Activated T-cell treated with anti-CD3 and anti-CD28 coated beads, Interleukin-2, amount 50 U/mL, for 72 hours (primary cell): ENCODE measurements at places on chromosomes 6 and 20.

GRCh38 chr6:68368845-68369244 is 266.2 kb upstream of the ADGRB3 start:
- DNase-seq = no peak

- no peak for DNase-seq
These were observed 72.7 kb downstream of the IGF2R start for GRCh38 chr6:160041608-160042007.

DNA sequence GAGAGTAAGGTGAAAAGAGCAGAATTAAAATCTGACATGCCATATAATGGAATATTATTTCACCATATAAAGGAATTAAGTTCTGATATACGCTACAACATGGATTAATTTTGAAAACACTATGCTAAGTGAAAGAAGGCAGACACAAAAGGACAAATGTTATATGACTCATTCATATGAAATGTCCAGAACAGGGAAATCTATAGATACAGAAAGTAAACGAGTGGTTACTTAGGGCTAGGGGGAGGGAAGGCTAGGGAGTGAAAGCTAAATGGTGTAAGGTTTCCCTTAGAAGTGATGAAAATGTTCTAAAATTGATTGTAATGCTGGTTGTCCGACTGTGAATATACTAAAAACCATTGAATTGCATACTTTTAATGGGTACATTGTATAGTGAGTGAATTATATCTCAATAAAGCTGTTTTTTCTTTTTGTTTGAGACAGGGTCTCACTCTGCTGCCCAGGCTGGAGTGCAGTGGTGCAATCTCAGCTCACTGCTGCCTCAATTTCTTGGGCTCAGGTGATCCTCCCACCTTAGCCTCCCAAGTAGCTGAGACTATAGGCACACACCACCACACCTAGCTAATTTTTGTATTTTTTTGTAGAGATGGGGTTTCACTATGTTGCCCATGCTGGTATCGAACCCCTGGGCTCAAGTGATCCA is 8.2 kb downstream of the PRPH2 start:
- DNase-seq = no peak

DNA sequence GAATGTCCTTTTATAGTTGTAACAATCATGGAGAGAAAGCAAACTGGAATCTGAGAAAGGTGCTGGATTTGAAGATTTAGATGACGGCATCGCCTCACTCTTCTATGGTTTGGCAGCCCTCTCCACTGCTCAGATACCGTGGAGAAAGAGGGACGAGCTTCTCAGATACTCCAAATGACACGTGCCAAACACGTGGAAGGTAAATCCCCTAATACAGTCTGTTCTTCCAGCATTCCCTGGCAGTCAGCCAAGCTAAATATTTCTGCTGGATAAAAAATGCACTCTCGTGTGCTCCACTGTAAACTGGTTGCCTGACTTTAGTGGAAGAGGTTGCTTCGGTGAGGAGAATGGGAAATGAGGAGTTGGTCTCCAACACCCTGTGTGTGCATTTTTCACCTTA is 16.7 kb upstream of the PRDM1 start:
- DNase-seq = no peak

GRCh38 chr6:7148100-7148822 is 40.5 kb downstream of the RREB1 start:
- no peak for DNase-seq

- DNase-seq = no peak
These were observed 33.6 kb upstream of the ID4 start for GRCh38 chr6:19803331-19804204.

GRCh38 chr6:116208056-116208785 is 45.7 kb downstream of the TSPYL4 start:
- DNase-seq = no peak

DNA sequence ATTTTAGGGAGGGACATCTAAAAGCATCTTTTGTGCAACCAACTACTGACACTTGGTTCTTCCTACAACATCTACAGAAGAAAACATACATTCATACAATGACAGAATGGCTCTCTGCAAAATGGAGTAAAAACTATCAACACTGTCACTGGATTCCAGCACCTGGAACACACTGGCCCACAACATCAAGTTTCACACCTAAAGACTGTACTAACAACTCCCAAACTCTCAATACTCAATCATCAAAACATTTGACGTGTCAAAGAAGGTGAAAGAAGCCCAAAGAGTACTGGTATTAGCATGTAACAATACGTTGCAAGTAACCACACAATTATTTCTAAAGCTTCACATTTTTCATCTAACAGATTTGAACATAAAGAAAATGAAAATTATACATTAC is 2.1 kb downstream of the CPNE1 start:
- no peak for DNase-seq

- DNase-seq = no peak
These were observed 498.8 kb upstream of the POU3F2 start for GRCh38 chr6:98335594-98335993.

- DNase-seq = no peak
These were observed 29.5 kb downstream of the SLCO4A1 start for GRCh38 chr20:62671765-62672164.

- no peak for DNase-seq
These were observed 142.3 kb downstream of the TFAP2A start for GRCh38 chr6:10272591-10272990.

DNA sequence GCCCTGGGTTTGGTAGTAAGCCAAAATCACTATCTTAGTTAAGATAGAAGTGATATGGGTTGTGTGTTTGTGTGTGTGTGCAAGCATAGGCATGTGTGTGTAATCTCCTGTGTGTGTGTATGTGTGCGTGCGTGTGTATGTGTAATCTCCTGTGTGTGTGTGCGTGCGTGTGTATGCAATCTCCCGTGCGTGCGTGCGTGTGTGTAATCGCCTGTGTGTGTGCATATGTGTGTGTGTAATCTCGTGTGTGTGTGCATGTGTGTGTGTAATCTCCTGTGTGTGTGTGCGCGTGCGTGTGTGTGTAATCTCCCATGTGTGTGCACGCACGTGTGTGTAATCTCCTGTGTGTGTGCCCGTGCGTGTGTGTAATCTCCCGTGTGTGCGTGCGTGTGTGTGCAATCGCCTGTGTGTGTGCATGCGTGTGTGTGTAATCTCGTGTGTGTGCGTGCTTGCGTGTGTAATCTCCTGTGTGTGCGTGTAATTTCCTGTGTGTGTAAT is 219.3 kb upstream of the GGTLC1 start:
- no peak for DNase-seq

DNA sequence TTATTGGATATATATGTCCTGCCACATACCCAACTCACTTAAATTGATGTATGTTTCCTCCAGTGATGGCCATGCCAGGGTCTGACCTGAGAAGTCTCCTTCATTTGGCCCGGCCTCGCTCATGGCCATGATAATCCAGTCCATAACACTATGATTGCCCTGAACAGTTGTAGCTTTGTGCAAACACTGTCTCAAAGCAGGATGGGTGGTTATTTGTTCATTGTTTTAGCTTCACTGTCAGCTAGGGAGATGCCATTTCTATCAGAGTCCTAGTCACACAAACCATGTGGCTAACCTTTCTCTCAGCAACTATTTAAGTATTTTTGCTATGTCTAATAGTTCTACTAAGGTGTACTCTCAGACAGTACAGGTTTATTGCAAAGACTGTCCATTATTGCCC is 47.6 kb upstream of the ZNF337 start:
- DNase-seq = no peak

GRCh38 chr6:95879856-95880255 is 135.9 kb upstream of the FUT9 start:
- DNase-seq = no peak

GRCh38 chr6:63644668-63645326 is 9.2 kb downstream of the PHF3 start:
- DNase-seq = no peak

DNA sequence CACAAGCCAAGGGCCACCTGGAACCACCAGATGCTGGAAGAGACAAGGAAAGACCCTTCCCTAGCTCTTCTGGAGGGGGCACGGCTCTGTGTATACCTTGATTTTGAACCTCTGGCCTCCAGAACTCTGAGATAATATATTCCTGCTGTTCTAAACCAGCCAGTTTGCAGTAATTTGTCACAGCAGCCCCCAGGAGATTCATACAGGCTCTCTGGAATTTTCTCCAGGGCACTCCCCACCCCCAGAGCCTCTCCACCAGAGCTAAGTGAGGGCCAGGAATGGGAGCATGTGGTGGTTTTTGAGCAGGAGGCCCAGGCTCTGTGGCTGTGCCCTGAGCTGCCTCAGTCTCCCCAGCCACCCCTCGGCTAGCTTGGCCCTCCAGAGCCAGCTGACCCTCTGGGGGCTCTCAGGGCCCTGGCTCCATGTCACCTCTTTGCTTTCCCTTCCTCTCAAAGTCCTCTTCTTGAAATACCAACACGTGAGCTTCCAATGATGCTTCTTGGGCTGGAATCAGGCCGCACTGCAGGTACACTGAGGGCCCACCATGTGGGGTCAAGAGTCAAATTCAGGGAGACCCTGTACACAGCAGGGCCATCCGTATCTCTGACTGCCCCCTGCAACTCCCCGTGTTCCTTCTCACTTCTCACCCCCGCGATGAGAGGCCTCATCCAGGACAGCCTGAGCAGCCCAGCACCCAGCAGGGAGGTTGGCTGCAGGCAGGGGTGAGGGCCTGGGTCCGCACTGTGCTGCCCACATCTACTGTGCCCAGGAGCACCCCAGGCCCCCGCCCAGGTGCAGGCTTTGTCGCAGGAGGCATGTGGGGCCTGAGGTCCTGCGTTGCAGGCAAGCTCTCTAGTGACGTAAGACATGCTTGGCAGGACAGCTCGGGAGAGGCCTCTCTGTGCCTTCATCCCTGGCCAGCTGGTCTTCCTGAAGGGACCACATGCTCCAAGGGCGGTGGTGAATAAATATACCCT is 155.5 kb downstream of the ANKRD60 start:
- no peak for DNase-seq

DNA sequence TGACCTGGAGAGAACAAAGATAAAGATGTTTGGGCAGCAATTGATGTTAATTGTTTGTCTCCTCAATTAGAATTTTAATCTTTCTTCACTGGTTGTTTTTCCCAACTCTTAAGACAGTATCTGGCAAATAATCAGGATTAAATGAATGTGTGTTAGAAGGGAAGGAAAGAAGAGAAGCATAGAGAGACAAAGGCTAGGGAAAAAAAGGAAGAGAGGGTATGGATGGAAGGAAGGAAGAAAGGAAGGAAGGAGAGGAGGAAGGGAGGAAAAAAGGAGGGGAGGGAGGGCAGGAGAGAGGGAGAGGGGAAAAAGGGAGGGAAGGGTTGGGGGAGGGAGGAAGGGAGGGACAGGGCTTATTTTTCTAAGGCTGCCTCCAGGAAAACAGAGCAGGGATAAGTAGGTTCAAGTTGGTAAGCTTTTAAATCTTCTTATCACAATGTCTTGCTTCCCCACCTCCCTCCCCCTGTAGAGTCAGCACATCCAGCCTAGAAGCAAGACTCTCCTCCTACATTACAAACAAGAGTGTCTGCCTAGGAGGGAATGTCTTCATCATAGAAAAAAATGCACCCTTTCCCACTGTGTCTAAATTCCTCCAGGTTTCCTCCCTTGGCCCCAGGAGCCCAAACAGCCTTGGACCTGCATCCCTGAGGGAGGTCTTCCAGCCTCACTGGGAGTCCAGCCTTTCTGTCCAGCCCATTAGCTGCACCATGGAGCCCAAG is 447.8 kb upstream of the JARID2 start:
- no peak for DNase-seq

DNA sequence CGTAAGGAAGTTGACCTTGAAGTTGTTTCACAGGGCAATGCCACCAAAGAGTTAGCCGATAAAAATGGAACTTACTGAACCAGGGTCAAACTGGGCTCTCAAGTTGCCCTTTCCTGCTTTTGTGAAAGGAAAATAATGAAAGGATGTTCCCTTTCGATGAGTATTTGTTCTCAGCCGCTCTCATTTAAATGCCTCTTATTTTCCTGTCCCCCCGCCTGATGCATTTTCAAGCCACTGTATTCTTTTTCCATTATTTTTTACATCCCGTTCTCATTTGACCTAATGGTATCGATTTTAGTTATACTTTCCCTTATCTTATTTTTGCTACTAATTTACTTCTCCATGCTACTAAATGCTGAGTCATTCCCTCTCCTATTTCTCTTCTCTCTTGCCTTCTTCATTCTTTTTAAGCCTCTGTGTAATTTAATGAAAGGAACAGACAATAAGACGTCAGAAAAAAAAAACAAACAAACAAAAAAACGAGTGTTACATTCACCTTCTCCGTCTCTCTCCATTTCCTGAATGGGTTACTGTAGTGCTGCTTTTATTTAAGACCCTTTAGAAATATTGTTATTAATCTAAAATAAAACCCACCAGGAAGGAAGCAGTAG is 655 bp upstream of the NDUFAF4 start:
- no peak for DNase-seq

- peak; percentile 60 for DNase-seq
These were observed 247.5 kb downstream of the TMEM242 start for GRCh38 chr6:157075549-157076450.

GRCh38 chr6:90536520-90536919 is 50.4 kb downstream of the MAP3K7 start:
- DNase-seq = no peak

- DNase-seq = no peak
These were observed 7.0 kb downstream of the CEP250 start for GRCh38 chr20:35462351-35462750.

GRCh38 chr6:92706976-92707375 is 712.4 kb downstream of the EPHA7 start:
- DNase-seq = no peak

GRCh38 chr6:158316022-158316421 is 3.8 kb downstream of the TULP4 start:
- no peak for DNase-seq

DNA sequence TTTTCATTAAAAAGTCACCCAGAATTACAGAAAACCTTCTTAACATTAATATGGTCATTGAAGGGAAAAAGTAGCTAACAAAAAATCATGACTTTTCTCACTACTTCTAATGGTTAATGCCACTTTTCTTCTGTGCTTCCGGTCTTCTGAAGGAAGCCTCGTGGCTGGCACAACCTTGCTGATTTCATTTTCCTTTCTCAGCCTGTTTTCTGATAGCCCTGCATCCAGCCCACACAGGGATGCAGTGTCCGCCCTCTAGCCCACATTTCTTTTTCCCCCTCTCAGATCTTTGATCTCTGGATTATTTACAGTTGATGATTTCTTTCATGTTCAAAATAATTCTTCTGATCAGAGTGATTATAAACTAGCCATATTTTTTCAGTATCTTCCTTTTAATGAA is 655.4 kb upstream of the EPHA7 start:
- no peak for DNase-seq

DNA sequence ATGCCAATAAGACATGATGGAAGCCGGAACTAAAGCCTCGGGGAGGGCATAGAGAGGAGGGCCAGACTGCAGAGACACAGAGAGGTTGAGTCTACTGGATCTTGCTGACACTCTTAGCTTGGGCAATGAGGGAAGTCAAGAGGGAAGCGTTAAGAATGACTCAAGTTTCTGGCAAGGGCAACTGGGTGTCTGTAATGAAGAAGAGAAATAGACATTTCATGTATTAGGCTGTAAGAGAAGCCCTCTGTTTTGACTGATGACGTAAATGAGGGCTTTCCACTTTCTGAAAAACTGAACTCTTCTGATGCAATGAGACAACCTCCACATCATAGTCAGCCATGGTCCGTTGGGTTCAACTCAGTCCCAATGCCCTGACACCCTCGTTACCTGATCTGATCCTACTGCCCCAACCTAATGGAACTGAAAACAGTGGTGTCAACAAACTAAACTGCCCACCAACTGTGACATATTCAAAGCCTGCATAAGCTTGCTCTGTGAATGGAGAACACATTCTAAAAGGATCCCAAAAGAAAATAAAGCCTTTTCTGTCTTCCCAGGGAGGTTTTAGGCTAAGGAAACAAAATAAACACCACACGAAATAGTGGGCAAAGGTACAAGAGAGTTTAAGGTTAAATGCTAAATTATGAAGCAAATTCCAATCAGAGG is 45.8 kb upstream of the PNRC1 start:
- no peak for DNase-seq

GRCh38 chr6:124573953-124574352 is 388.3 kb upstream of the RNF217 start:
- no peak for DNase-seq
